Activated naive CD8-positive, alpha-beta T cell treated with anti-CD3 and anti-CD28 coated beads, Interleukin-2, amount 50 U/mL, for 24 hours (primary cell): ENCODE measurements at places on chromosomes 1 and 21.

- H3K36me3 ChIP-seq: no peaks in the 10 kb centered on the region
- no peak overlapping the region for H3K27ac ChIP-seq
- H3K4me3 ChIP-seq: no peak overlapping the region
- no peaks in the 10 kb centered on the region for H3K4me1 ChIP-seq
- H3K27me3 ChIP-seq: no peaks in the 10 kb centered on the region
- no peak for DNase-seq
Observed at GRCh38 chr1:230749150-230749549, 2.0 kb downstream of the CAPN9 start.

DNA sequence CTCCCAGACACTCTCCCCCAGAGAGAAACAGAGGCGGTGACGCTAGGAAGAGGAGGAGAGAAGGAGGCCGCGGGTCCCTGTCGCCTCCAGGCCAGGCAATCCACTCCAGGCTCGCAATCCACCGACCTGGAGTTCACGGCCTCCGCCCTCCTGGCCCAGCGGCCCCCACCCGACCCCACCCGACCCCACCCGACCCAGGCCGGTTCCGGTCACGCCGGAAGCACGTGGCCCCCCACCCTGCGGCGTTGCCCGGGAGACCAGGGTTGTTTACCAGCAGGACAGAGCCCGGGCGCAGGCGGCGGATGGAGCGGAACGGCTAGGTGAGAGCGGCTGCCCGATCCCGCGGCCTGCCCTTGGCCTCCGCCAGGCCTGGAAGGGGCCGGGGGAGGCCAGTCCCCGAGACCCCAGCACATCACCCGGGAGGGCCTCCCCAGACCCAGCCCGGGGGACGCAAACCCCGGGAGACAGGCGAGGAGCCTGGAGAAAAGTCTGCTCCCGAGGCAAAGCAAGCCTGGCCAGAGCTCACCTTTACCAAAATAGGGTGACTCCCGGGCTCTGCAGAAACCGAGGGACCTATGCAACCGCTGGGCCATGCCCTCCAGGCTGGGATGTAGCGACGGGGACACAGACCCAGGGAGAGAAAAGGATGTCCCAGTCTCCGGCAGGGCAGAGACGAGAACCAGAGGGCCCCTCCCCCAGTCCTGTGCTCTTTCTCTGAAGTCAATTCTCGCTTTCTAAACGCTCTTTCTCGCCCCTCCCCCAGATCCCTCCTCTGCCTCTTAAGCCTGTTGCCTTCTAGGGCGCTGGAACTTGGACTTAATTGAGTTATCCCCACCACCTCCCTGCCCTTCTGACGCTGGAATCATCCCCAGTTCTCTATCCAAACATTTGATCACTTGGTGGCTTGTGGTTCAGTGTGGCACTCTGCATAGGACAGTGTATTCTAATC lies at the start of the genes PLA2G2C and UBXN10:
Gene PLA2G2C, minus strand, starts transcription at position 685 of the 949 bp plus-strand sequence. CDS start 9,155 bp downstream, outside the sequence.
Gene UBXN10, plus strand, starts transcription at position 263 of the 949 bp plus-strand sequence. CDS start 4,466 bp downstream, outside the sequence.
- peak within 1 kb of the TSS; percentile 84 for H3K27ac ChIP-seq
- peaks cover 27% of the 10 kb centered on the region for H3K27me3 ChIP-seq
- peak within 1 kb of the TSS; percentile 82 for H3K4me3 ChIP-seq
- H3K36me3 ChIP-seq: peaks cover 3% of the 10 kb centered on the region
- peak; percentile 82 for DNase-seq

- DNase-seq: no peak
- no peaks in the 10 kb centered on the region for H3K4me1 ChIP-seq
- H3K27me3 ChIP-seq: no peaks in the 10 kb centered on the region
- no peaks in the 10 kb centered on the region for H3K36me3 ChIP-seq
- no peak overlapping the region for H3K27ac ChIP-seq
- no peak overlapping the region for H3K4me3 ChIP-seq
Observed at GRCh38 chr1:17635276-17635675, 95.8 kb downstream of the ARHGEF10L start.

- no peak overlapping the region for H3K4me3 ChIP-seq
- no peaks in the 10 kb centered on the region for H3K36me3 ChIP-seq
- H3K4me1 ChIP-seq: no peaks in the 10 kb centered on the region
- no peaks in the 10 kb centered on the region for H3K27me3 ChIP-seq
Observed at GRCh38 chr1:30697571-30698376, 25.6 kb downstream of the MATN1 start.

- H3K4me1 ChIP-seq: no peaks in the 10 kb centered on the region
- no peaks in the 10 kb centered on the region for H3K36me3 ChIP-seq
- H3K27me3 ChIP-seq: no peaks in the 10 kb centered on the region
- H3K27ac ChIP-seq: no peak overlapping the region
Observed at GRCh38 chr1:69993810-69994209, 211.6 kb downstream of the LRRC40 start.

- no peaks in the 10 kb centered on the region for H3K27me3 ChIP-seq
- H3K36me3 ChIP-seq: peaks cover 26% of the 10 kb centered on the region
- DNase-seq: no peak
- H3K4me1 ChIP-seq: no peaks in the 10 kb centered on the region
- no peak overlapping the region for H3K27ac ChIP-seq
- no peak overlapping the region for H3K4me3 ChIP-seq
Observed at GRCh38 chr1:193264313-193265065, 78.1 kb upstream of the B3GALT2 start.

DNA sequence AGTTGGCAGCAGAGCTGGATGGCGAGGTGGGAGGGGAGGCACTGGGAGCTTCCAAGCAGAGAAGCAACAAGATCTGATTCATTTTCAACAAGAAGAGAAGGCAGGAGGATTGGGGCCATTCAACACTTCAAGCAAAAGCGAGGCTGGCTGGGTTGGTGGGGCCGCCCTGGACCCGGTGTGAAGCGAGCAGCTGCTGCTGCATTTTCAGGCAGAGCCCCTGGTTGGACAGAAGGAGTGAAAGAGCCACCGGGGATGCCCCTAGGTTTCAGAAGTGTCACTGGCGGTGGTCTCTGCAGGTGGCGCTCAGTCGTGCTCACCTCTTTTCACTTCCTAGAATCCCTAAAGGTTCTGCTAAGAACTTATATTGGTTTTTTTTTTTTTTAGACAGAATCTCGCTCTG lies 18.0 kb downstream of the SLC2A7 start:
- DNase-seq: no peak
- H3K36me3 ChIP-seq: no peaks in the 10 kb centered on the region
- no peak overlapping the region for H3K4me3 ChIP-seq
- no peak overlapping the region for H3K27ac ChIP-seq

- DNase-seq: no peak
- H3K4me3 ChIP-seq: no peak overlapping the region
- H3K36me3 ChIP-seq: peaks cover 57% of the 10 kb centered on the region
- peaks cover 62% of the 10 kb centered on the region for H3K4me1 ChIP-seq
Observed at GRCh38 chr1:224427346-224427745, 7.3 kb downstream of the WDR26 start.

- peaks cover 78% of the 10 kb centered on the region for H3K4me1 ChIP-seq
- H3K27me3 ChIP-seq: no peaks in the 10 kb centered on the region
- peaks cover 34% of the 10 kb centered on the region for H3K36me3 ChIP-seq
- no peak overlapping the region for H3K4me3 ChIP-seq
Observed at GRCh38 chr1:114505148-114505561, 5.8 kb downstream of the TRIM33 start.

DNA sequence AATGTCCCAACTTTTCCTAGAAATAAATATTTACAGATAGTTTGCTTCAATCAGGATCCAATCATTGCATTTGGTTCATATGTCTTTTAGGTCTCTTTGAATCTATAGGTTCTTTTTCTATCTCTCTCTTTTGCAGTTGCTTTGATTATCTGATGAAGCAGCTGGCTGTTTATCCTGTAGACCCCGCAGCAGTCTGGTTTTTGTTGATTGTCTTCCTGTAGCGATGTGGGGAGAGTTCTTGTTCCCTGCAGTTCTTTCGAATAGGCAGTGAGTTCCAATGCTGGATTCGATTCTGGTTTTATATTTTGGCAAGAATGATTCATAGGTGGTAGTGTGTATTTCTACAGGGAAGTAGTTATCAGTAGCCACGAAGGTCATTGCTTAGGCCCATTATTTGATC lies 7.4 kb upstream of the MIXL1 start:
- peaks cover 5% of the 10 kb centered on the region for H3K27me3 ChIP-seq
- H3K4me3 ChIP-seq: no peak overlapping the region
- no peak overlapping the region for H3K27ac ChIP-seq
- DNase-seq: no peak

GRCh38 chr1:175157200-175157599 lies 35.4 kb downstream of the KIAA0040 start:
- H3K4me3 ChIP-seq: no peak overlapping the region
- peaks cover 14% of the 10 kb centered on the region for H3K27me3 ChIP-seq
- no peak for DNase-seq
- peaks cover 14% of the 10 kb centered on the region for H3K4me1 ChIP-seq
- peak overlapping the region; percentile 53 for H3K27ac ChIP-seq

DNA sequence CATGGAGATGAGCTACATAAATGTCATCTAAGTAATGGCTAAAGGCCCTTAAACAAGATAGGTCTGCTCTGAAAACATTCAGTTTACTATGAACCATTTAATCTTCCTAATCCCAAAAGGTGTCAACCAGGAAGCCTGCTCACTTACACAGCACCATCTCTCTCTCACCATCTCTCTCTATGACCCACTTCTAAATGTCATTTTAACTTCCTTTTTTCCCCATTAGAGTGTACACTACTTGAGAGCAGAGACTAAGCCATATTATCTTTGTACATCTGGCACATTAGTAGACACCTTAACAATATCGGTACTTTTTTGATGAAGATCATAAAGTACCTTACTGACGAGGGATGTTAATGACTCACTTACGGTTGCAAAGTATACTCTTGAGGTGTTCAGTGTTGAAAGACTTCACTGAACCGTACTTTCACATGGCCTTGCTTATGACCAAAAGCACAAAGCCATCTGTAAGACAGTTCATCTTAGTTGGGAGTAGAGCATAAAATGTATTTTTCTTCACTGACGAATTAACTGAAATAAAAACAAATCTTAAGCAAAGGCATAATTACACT lies 25.4 kb downstream of the FBXO42 start:
- no peak overlapping the region for H3K4me3 ChIP-seq
- peaks cover 7% of the 10 kb centered on the region for H3K4me1 ChIP-seq
- no peaks in the 10 kb centered on the region for H3K27me3 ChIP-seq
- peaks cover 6% of the 10 kb centered on the region for H3K36me3 ChIP-seq
- no peak overlapping the region for H3K27ac ChIP-seq

- H3K27ac ChIP-seq: no peak overlapping the region
- no peaks in the 10 kb centered on the region for H3K4me1 ChIP-seq
- peaks cover 6% of the 10 kb centered on the region for H3K27me3 ChIP-seq
- no peaks in the 10 kb centered on the region for H3K36me3 ChIP-seq
- no peak overlapping the region for H3K4me3 ChIP-seq
Observed at GRCh38 chr1:66654643-66655042, 97.6 kb upstream of the DYNLT5 start.

DNA sequence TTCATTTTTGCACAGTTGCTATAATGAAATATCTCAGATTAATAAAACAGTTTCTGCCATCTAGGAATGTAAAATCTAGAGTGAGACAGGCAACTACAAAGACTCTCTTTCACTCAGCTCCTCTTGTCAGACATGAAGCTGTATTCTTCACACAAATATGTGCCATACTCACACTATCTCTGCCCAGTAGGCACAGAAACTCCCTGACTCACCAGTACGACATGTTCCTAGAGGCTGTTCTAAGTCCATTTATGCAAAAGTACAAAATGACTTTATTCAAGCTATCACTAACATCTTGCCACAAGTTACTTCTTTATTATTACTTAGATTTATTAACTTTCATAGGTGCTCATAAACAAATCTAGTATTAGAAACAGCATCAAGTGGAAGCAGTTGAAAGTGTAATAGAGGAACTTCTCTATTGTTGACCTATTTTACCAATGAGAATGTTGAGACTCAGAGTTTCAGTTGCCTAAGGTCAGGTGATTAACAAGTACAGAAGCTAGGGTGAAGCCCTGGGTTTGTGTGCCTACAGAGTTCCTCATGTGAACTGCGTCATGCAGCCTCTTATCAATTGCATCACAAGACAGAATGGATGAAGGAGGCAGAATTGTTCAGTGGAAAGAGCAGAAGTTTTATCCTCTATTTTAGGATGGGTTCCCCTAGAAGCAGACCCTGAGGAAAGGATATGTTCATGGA lies 98.9 kb downstream of the RGS2 start:
- H3K4me1 ChIP-seq: peaks cover 8% of the 10 kb centered on the region
- DNase-seq: no peak
- peaks cover 2% of the 10 kb centered on the region for H3K36me3 ChIP-seq
- no peak overlapping the region for H3K27ac ChIP-seq
- H3K4me3 ChIP-seq: no peak overlapping the region

DNA sequence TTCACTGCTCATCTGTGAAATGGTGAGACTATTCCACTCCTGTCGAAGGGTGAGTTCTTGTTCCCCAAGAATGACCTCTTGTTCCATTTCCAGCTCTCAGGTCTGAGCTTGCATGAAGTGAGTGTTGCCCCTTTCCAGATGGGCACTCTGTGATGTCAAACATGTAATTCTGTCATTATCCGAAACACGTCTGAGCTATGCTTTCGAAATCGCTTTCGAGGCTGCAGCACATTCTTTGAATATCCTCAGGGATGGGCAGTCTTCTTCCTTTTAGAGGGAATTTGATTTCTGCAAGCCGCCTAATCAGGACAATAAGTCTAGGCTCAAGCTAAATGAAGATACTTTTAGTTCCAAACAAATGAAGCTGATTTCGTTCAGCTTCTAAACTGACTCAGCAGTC lies 15.1 kb downstream of the NFASC start:
- H3K4me3 ChIP-seq: no peak overlapping the region
- no peak overlapping the region for H3K27ac ChIP-seq
- no peaks in the 10 kb centered on the region for H3K36me3 ChIP-seq
- no peaks in the 10 kb centered on the region for H3K4me1 ChIP-seq
- H3K27me3 ChIP-seq: peaks cover 6% of the 10 kb centered on the region

- peaks cover 7% of the 10 kb centered on the region for H3K27me3 ChIP-seq
- DNase-seq: no peak
- H3K36me3 ChIP-seq: no peaks in the 10 kb centered on the region
- H3K4me3 ChIP-seq: no peak overlapping the region
- no peak overlapping the region for H3K27ac ChIP-seq
Observed at GRCh38 chr1:20125100-20125499, 5.8 kb upstream of the PLA2G2D start.

DNA sequence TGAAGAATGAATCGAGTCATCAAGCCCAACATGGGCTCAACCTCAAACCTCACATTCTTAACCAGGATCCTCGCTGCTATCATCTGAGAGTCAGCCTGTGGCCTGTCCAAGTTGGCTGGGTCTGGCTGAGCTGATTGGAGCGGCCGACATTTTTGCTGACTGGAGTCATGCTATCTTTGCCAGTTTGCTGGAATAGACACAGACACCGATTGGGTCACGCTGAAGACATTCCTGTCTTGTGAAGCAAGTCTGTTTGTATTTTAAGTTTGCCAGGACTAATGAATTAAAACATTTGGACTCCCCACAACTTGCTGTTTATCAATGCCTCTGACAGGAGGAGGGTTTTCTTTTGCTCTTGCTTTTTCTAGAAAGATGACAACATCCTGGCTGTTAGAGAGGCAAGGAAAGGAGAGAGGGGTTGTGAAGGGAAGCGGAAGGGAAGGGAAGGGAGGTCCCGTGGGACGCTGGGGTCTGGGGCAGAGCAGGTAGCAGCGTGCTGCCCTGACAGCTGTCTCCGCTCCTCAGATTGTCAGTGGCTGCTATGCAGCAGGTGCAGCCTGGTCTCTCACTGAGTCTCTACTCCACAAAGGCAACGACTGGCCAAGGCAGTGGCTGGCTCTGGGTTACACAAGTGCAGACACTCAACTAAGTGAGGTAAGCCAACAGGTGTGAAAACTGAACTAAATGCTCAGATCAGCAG lies at the start of gene MAP3K7CL:
Gene MAP3K7CL, plus strand, starts transcription at position 375 of the 700 bp plus-strand sequence. CDS start 2,701 bp downstream, outside the sequence.
- DNase-seq: no peak
- no peak within 1 kb of the TSS for H3K4me3 ChIP-seq
- peaks cover 3% of the 10 kb centered on the region for H3K4me1 ChIP-seq
- peaks cover 2% of the 10 kb centered on the region for H3K36me3 ChIP-seq

- no peak overlapping the region for H3K4me3 ChIP-seq
- peak overlapping the region; percentile 55 for H3K27ac ChIP-seq
- DNase-seq: no peak
- peaks cover 8% of the 10 kb centered on the region for H3K4me1 ChIP-seq
- no peaks in the 10 kb centered on the region for H3K36me3 ChIP-seq
Observed at GRCh38 chr1:201459052-201459451, 9.9 kb downstream of the PHLDA3 start.
